Uterus (tissue), 4 donors: ENCODE measurements at places on chromosomes 4 and X. TPM values are rescaled to one million over a fixed set of nuclear protein-coding genes. Genes with fewer than 3 reads are reported as not detected.

RENBP gene
- total RNA-seq, result 2.4 TPM

EGF gene
- 1.0 TPM for total RNA-seq

F8A1 gene
- 2.6 TPM for total RNA-seq

GRCh38 chr4:186037692-186038658 lies 31.0 kb upstream of the TLR3 start:
- H3K4me3 ChIP-seq, result no peak overlapping the region
- H3K27me3 ChIP-seq, result no peaks in the 10 kb centered on the region
- H3K27ac ChIP-seq, result no peak overlapping the region
- DNase-seq, result peak; percentile 37
- no peaks in the 10 kb centered on the region for H3K36me3 ChIP-seq

DNA sequence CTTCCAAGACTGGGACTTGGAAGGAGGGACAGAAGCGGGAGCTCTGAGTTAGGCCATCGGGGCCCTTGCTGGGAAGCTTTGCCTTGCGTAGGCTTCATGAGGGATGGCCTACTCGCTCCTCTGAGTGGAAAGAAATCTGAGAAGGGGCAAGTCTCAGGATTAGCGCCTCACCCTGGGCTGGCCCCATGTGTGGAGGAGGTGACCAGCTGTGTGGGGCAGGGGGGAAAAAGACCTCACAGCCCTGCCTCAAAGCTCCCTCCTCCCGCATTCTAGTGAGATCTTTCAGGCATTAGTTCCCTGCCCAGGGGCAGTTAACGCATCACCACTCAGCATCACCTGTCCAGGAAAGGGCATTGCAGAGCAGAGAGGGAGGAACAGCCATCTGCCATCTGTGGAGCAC lies 156.1 kb downstream of the ENPP6 start:
- no peak overlapping the region for H3K27ac ChIP-seq
- H3K27me3 ChIP-seq, result no peaks in the 10 kb centered on the region
- H3K4me1 ChIP-seq, result no peaks in the 10 kb centered on the region
- DNase-seq, result no peak
- H3K4me3 ChIP-seq, result no peak overlapping the region
- H3K36me3 ChIP-seq, result no peaks in the 10 kb centered on the region

- DNase-seq, result no peak
- H3K4me3 ChIP-seq, result no peak overlapping the region
- H3K4me1 ChIP-seq, result no peaks in the 10 kb centered on the region
- no peaks in the 10 kb centered on the region for H3K27me3 ChIP-seq
These were observed 961.2 kb downstream of the RPA4 start for GRCh38 chrX:97844943-97845342.

- no peak overlapping the region for H3K4me3 ChIP-seq
- H3K27ac ChIP-seq, result no peak overlapping the region
- no peaks in the 10 kb centered on the region for H3K4me1 ChIP-seq
These were observed 8.2 kb downstream of the SH3TC1 start for GRCh38 chr4:8207314-8207713.

GRCh38 chr4:8053688-8054449 lies 104.7 kb downstream of the ABLIM2 start:
- no peak overlapping the region for H3K27ac ChIP-seq
- H3K4me3 ChIP-seq, result no peak overlapping the region
- no peaks in the 10 kb centered on the region for H3K36me3 ChIP-seq
- DNase-seq, result no peak
- H3K27me3 ChIP-seq, result no peaks in the 10 kb centered on the region
- peaks cover 8% of the 10 kb centered on the region for H3K4me1 ChIP-seq

GRCh38 chr4:140996766-140997165 lies 136.5 kb downstream of the RNF150 start:
- no peak for DNase-seq
- no peak overlapping the region for H3K27ac ChIP-seq
- H3K4me1 ChIP-seq, result no peaks in the 10 kb centered on the region
- no peak overlapping the region for H3K4me3 ChIP-seq
- H3K27me3 ChIP-seq, result no peaks in the 10 kb centered on the region
